ENCODE measurements at places on chromosomes 6 and 20.
A peak's percentile ranks its signal among the peaks of the same experiment; 100 is the strongest.

- no peak for DNase-seq
Observed at GRCh38 chr6:158086504-158087223, 81.4 kb downstream of the SERAC1 start.

DNA sequence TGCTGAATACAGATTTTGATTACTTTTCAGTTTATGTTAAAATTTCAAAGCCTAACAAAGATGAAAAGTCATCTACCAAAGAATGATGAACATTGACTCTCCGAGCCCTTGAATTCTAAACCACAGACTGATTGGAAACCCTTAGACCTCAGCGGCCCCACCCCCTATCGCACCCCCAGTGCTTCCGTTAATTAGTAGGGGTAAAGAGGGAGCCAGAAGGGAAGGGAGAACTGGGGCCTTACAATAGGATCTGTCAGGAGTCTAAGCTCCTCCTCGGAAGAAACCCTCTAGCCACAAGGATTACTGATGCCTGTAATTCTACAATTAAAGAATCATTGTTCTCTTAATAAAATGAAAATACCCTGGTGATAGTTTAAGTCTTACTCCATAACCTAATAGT is 79.7 kb upstream of the JARID2 start:
- no peak for DNase-seq

- no peak for DNase-seq
Observed at GRCh38 chr20:30484009-30484748, 773.3 kb upstream of the DEFB115 start.

DNA sequence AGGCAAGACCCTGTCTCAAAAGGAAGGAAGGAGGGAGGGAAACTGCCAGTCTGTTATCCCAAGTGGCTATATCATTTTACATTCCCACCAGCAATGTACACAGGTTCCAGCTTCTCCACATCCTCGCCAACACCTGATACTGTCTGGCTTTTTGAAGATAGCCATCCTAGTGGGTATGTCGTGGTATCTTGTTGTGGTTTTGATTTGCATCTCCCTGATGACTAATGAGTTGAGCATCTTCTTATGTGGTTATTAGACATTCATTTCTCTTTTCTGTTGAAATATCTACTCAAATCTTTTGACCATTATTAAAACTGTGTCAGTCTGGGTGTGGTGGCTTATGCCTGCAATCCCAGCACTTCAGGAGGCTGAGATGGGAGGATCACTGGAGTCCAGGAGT is 47.9 kb upstream of the ARID1B start:
- no peak for DNase-seq

- DNase-seq: no peak
Observed at GRCh38 chr6:80488190-80488589, 381.7 kb downstream of the BCKDHB start.

- DNase-seq: no peak
Observed at GRCh38 chr20:11180186-11180585, 506.4 kb upstream of the JAG1 start.

DNA sequence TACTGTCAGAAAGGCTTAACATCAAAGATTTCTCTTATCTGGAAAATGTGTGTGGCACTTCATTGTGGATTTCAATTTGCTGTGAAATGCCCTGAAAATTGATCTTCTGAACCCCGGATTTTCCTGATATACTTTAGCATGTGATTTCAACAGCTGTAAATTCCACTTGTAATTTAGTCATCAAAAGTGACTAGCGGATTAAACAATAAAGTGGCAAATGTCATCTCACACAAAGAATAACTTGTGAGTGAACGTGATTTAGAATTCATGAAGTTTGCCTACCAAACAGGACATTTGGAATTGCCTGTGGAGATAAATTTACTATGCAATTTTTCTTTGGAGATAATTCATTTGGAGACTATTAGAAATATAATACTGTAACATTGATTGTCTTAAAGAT is 601.6 kb downstream of the COL12A1 start:
- no peak for DNase-seq

GRCh38 chr6:91276315-91276714 is 689.4 kb upstream of the MAP3K7 start:
- DNase-seq: no peak

DNA sequence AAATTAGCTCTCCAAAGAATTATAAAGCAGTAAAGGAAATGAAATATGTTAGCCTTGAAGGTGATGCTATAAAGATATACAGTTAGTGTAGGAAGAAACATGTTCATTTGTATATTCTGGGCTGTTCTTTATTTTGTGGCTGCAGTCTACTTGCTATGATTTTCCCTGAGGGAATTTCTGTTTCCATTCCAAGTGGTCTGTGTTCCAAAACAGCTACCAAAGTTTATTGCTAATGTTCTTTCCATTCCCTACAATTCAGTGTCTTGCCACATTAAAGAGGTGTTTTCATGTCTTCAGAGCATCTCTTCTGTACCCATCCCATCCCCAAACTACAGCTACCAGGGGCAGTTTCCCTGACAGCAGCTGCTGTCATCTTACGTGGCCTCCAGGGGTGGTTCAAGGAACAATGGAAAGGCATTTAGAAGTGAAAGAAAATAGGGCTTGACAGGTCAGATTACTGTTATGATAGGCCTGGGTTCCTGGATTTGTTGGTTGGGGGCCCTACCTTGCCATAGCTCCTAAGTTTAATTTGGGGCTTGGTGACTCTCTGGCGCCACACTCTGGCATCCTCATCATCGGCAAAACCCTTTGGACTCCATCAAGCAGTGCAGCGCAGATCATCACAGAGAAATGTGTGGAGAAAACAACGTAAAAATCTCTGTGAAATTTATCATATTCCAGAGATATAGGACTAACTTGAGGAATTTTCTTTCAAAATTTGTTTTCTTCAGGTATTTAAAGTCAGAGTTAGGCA is 33.8 kb upstream of the AIG1 start:
- DNase-seq: peak; percentile 40

All from femur (tissue), 1 donor.